ENCODE measurements at places on chromosomes 12 and 14. TPM values are rescaled to one million over a fixed set of nuclear protein-coding genes. Genes with fewer than 3 reads are reported as not detected.

CCNT1 gene
- total RNA-seq: 17.9 TPM

INHBC gene
- total RNA-seq: not detected

SLC6A12 gene
- total RNA-seq: 0.12 TPM

TMEM117 gene
- total RNA-seq: 14.3 TPM

PLD4 gene
- 0.80 TPM for total RNA-seq

DBX2 gene
- not detected for total RNA-seq

CCDC177 gene
- total RNA-seq: not detected

PA2G4 gene
- total RNA-seq: 125 TPM

TBX5 gene
- 0.48 TPM for total RNA-seq

KCNMB4 gene
- total RNA-seq: 0.76 TPM

RNASE7 gene
- total RNA-seq: 2.7 TPM

PIK3C2G gene
- 5.8 TPM for total RNA-seq

ZBTB39 gene
- 2.6 TPM for total RNA-seq

PAX9 gene
- total RNA-seq: 83.6 TPM

PPP4R4 gene
- 0.04 TPM for total RNA-seq

NINJ2 gene
- total RNA-seq: 2.9 TPM

LRP1 gene
- total RNA-seq: 74.0 TPM

CD4 gene
- total RNA-seq: 2.2 TPM

OAS2 gene
- total RNA-seq: 20.6 TPM

SMIM41 gene
- total RNA-seq: not detected

OR4E2 gene
- not detected for total RNA-seq

ST8SIA1 gene
- total RNA-seq: 1.5 TPM

MAP1LC3B2 gene
- total RNA-seq: 2.3 TPM

OAS3 gene
- 33.6 TPM for total RNA-seq

TESPA1 gene
- total RNA-seq: 0.68 TPM

CIROP gene
- total RNA-seq: not detected

FKBP11 gene
- total RNA-seq: 13.1 TPM

FSCB gene
- not detected for total RNA-seq

FOXM1 gene
- 31.2 TPM for total RNA-seq

CACNA2D4 gene
- 1.1 TPM for total RNA-seq

GPRC5D gene
- total RNA-seq: not detected

STAT6 gene
- total RNA-seq: 108 TPM

KRT85 gene
- not detected for total RNA-seq

CFAP251 gene
- total RNA-seq: 18.3 TPM

SLC10A1 gene
- not detected for total RNA-seq

MANSC4 gene
- total RNA-seq: not detected

MAP3K9 gene
- total RNA-seq: 20.1 TPM

NUMB gene
- total RNA-seq: 49.2 TPM

PLEK2 gene
- 24.5 TPM for total RNA-seq

TBC1D30 gene
- 0.72 TPM for total RNA-seq

COX8C gene
- not detected for total RNA-seq

TOMM20L gene
- not detected for total RNA-seq

ACTN1 gene
- 117 TPM for total RNA-seq

PPP1R36 gene
- total RNA-seq: 0.20 TPM

PIWIL1 gene
- total RNA-seq: not detected

TAS2R9 gene
- total RNA-seq: not detected

GALNT16 gene
- 1.00 TPM for total RNA-seq

SCYL2 gene
- total RNA-seq: 29.3 TPM

FLVCR2 gene
- total RNA-seq: 7.0 TPM
